Activated CD8-positive, alpha-beta memory T cell treated with anti-CD3 and anti-CD28 coated beads for 48 hours (primary cell): ENCODE measurements at places on chromosomes 6 and 20.

DNA sequence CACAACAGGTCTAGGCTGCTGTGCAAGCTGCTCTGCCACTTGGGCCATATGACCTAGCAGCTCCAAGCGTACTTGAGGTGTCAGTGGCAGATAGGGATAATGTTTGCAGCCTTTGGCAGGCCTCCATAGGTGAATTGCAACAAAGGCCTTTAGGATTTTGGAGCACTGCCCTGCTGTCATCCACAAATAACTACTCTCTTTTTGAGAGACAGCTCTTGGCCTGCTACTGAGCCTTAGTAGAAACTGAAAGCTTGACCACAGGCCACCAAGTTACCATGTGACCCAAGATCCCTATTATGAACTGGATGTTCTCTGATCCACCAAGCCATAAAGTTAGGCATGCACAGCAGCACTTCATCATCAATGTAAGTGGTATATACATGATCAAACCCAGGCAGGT, 29.9 kb downstream of the FBXO30 start:
- no peak for DNase-seq

GRCh38 chr20:41249411-41250281, 67.9 kb downstream of the ZHX3 start:
- no peak for DNase-seq

DNA sequence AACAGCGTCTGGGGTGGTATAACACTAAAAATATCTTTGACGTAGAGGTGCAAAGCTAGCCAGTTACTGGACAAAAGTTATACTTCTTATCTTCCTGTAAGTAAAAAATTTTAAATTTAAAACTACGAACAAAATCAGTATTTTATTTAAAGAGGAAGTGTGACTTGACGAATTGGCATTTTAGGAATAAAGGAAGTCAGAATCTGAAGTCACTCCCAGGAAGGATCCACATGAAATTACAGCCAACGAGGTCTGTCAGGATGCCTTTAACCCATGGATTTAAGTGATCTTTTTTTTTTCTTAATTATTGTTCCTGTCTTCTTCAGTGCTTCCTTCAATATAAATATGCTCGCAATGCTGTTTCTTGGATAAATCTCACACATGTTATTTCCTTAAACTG, 27.2 kb upstream of the SNX9 start:
- no peak for DNase-seq

- no peak for DNase-seq
Observed at GRCh38 chr6:39170860-39171259, 55.9 kb upstream of the SAYSD1 start.

DNA sequence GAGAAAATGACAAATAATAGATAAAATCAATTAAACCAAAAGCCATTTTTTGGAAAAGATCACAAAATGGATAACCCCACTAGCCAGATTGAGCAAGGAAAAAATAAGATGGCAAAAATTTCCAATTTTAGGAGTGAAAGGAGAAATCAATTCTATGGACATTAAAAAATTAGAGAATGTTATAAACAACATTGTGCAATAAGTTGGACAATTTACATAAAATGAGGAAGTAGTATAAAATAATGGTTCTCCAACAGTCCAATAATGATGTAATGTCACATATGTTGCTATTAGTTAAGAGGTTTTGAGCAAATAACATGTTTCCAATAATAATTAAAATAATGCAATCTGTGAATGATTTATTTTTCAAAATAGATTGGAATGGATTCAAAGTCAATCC, 3.1 kb upstream of the SNAP91 start:
- no peak for DNase-seq

- DNase-seq: no peak
Observed at GRCh38 chr6:110324548-110324947, 33.6 kb downstream of the METTL24 start.

DNA sequence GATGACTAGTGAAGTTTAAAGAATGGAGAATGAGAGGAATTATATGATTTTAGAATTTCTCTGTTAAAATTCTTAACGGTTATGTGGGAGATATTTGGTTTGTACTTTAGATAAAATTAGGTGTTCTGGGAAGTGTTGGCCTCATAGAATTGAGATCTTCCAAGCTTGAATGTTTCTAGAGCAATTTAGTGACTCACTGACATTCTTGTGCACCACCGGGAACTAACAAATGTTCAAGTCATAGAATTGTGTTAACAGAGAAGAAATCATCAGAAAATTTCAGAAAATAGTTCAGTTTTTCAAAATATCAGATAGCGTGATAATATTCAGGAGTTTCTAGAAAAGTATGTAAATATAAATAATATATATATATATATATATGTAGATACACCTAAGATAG, 67.9 kb upstream of the BMP5 start:
- DNase-seq: no peak

DNA sequence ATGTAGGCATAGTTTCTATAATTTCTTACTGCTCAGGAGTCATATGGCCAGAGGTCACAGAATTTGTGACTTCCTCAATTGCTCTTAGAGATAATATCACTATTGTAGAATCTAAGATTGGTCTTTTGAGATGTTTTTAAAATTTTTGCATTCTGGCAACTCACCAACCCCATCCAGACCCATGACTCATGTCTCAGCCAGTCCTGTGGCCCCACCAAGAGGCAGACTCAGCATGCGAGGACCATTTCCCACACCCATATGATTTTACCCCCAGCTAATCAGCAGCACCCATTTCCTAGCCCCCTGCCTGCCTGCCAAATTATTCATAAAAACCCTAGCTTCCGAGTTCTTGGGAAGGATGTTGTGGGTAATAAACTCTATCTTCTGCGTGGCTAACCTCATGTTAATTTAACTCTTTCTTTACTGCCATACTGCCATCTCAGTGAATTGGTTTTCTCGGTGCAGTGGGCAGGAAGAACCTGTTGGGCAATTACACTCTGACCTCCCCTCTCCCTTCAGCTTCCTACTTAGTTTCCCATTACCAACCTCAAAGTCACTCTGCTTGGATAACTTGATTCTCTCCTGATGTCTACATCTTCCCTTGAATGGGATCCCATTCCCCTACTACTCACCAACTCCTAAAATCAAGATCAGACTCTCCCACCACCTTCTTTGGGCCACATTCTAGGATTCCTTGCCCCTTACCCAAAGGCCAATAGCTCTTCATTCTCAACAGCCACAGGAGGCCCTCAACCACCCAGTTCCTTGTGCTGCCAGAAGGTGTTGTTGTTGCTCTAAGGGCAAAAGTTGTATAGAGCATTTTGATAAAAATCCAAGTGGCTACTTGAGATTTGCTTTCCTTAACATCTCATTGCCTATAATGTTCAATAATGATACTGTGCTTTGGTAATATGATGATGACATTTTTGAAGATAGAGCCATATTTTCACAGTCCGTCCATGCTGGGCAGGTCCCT, 16.2 kb upstream of the IYD start:
- DNase-seq: no peak

GRCh38 chr6:106069478-106069877, 16.7 kb upstream of the PRDM1 start:
- DNase-seq: no peak

GRCh38 chr6:53608396-53608795, 57.2 kb downstream of the KLHL31 start:
- no peak for DNase-seq

DNA sequence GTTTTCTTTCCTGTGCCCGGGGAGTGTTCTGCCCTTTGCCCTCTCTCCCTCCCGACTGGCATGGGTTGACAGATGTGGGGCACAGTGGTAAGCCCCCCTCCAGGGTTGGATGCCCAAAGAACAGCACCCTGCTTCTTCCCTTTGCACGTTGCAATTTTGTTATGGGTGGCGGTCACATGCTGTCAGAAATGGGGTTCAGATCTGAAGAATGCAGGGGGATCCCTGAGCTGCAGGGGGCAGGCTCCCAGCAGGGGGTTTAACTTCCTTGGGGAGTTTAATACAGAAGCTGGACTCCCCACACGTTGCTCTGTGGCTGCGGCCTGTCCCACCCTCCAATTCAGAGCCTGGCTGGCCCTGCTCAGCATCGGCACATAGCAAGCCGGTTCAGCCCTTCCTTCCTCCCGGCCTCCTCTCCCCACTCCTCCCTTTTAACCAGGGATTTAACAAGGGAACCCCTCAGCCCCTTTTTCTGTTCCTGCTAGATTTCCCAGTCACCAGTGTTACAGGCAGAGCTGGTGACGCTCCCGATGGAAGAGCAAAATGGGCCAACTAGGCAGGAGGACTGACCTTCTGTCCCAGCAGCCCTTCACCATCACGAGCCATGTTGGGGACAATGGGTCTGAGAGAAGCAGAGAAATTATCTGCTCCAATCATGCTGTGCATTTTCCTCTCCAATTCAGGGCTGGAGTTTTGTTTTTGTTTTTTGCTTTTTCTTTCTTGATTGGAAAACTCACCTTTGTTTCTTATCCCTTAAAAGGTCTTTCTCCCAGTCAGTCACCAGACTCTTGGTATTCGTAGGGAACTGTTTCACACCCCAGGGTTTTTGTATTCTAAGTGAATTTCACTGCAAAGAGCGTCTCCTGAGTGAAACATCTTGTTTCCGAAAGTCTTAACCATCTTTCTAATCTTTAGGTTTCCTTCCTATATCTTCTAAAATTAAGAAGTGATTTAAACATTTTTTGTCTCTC, 6.8 kb downstream of the FOXF2 start:
- DNase-seq: no peak

DNA sequence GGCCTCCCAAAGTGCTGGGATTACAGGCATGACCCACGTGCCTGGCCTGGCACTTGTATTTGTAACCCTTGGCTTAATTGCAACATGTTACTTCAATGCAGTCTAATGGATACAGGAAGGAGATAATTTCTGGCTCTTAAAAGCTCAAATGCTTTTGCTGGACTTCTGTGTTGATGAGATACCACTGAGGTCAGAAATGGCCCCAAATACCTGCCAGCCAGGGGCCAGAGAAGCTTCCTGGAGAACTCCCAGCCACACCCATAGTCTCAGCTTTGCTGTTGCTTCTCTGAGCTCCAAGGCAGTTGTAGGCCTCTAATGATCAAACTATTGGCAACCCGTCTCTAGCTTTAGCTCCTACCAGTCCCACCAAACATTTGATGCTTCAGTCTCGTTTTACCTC, 14.2 kb upstream of the ZNFX1 start:
- DNase-seq: no peak

DNA sequence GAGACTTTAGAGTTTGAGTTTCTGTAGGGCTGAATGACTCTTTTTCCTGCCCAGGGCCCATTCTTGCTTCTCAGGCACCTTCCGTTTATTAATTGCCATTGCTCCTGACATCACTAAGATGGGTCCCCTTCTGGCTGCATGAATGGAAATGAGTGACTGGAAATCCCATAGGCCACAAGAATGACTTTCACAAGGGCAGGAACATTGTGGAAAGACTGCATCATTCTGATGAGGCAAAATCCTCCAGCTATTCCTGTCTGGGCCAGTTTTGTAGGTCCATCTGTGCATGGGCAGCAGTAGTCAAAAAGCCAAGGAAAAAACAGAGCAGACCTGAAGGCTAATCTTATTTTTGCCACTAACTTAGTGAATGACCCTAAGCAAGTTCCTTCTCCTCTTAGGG, 19.3 kb downstream of the TMEM74B start:
- no peak for DNase-seq

- no peak for DNase-seq
Observed at GRCh38 chr6:53492860-53493634, 51.9 kb downstream of the GCLC start.

GRCh38 chr6:1787894-1788293, 178.2 kb downstream of the FOXC1 start:
- no peak for DNase-seq

- no peak for DNase-seq
Observed at GRCh38 chr6:31663126-31663960, 1.5 kb downstream of the GPANK1 start.

GRCh38 chr6:44535446-44535845, 147.9 kb downstream of the CDC5L start:
- DNase-seq: no peak

DNA sequence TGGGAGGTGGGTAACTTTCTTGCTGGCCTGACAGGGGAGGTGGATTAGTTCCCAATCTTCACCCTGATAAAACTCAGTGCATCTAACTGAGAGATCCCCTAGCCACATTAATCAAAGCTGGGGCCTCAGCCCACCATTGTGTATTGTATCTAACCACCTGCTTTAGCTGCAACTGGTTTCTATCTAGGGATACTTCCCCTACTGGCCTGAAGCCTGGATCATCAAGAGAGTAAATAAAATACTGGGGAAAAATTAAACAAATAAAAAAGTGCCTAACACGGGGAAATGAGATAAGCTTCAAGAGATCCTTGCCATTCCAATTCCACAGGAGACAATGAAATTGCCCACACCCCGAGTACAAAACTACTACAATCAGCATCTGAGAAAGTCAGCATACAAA, 149.4 kb downstream of the INSM1 start:
- DNase-seq: no peak

GRCh38 chr20:25283221-25283951, 35.5 kb downstream of the PYGB start:
- DNase-seq: no peak
